ENCODE measurements at places on chromosomes 4 and X.
A peak's percentile ranks its signal among the peaks of the same experiment; 100 is the strongest.

DNA sequence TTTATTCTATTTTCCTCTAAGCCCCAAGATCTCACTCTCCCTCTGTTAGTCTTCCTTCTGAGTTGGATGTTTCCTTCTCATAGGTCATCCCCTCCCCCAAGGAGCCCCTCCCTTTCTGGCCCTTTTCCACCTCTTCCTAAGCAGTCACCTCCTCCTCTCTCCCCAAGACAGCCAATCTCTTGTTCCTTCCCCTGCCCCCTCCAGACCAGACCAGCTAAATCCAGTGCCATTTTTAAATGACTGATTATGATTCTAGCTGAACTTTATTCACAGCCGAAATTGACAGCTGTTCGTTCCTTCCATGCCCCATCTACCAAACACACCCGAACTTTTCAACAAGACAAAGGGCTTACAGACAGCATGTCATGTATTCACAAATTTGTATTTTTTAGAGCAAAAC, 1.9 kb downstream of the SPIN2A start:
- DNase-seq = no peak

DNA sequence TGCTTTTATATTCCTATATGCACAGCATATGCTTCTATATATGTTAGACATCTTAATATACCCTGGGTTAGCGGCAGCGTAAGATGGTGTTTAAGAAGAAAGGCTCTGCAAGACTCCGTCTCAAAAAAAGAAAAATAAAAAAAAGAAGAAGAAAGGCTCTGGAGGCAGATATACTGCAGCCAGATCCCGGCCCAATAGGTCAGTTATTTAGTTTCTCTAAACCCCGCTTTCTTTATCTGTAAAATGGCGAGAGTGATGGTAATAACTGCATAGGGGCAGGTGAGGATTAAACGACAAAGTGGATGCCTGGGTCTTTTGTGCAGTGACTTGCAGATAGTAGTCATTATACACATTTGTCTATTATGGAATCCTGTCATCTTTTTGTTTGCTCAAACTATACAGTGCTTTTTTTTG, 115.2 kb downstream of the NAA11 start:
- no peak for DNase-seq

DNA sequence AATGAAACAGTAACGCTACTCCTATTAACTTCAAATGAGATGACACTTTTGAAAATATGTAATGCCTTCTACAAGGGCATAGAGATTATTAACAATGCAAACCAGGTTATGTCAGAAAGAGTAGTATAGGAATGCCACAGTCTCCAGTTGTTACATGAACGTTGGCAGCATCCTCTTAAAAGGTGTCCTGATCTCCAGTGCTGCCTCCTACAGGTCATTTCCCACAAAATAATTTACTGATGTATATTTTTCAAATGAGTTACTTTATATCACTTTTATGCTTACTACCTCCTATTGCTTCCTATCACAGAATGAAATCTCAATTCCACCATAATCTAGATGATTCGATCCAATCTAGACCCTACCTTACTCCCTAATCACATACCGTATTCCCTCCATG, 195.2 kb upstream of the EPHA5 start:
- DNase-seq = peak; percentile 7

- no peak for DNase-seq
These were observed 32.1 kb downstream of the PIGG start for GRCh38 chr4:531076-531475.

GRCh38 chr4:99853999-99854398, 37.4 kb downstream of the DAPP1 start:
- no peak for DNase-seq

DNA sequence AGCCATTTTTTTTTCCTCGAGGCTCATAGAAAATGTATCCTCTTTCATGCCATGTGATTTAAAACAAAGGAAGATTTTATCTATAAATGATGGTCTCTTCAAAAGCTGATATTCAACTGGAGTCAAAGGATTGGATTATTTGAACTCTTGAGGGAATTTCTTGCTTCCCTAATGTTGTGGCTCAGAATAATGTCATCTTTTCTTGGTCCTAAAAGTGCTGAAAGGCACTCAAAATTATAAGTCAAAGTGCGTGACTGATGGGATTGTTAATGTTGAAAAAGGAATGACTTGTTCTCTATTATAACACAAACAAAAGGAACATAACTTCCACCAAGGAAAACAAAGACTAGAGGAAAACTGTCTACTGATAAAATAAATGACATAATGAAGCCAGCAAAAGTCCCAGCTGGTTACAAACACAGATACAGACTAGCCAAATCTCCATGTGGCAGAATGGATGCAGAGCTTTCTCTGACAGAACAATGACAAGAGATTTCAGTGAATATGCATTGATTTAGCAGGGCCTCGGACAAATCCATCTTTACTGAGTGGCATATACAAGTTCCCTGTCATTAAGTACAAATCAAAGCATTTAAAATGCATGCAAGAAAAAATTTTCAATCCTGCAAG, 552.6 kb downstream of the GBA3 start:
- no peak for DNase-seq

GRCh38 chrX:5458300-5458842, 770.3 kb downstream of the NLGN4X start:
- no peak for DNase-seq

- DNase-seq = no peak
These were observed 46.8 kb upstream of the F9 start for GRCh38 chrX:139483699-139484098.

- DNase-seq = no peak
These were observed 86.6 kb upstream of the IQCM start for GRCh38 chr4:149902242-149902641.

- no peak for DNase-seq
These were observed 112.7 kb downstream of the DHX15 start for GRCh38 chr4:24471486-24472160.

DNA sequence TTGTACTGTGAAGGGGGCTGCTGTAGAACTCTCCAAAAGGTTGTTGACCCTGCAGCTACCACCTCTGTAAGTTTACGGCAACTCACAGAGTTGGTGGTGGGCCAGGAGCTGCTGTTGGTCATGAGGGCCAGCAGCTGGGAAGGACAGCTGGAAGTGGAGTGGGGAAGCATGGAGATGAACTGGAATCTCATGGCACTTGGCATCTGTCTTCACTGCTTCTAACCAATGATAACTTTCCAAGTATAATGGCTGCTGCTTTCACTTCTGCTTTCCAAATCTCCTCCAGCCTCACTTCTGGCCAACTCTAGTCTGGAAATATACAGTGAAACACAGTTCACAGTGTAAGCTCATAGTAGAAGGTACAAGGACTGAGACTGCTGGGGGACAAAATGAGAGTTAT, 126.5 kb upstream of the INTU start:
- DNase-seq = no peak

DNA sequence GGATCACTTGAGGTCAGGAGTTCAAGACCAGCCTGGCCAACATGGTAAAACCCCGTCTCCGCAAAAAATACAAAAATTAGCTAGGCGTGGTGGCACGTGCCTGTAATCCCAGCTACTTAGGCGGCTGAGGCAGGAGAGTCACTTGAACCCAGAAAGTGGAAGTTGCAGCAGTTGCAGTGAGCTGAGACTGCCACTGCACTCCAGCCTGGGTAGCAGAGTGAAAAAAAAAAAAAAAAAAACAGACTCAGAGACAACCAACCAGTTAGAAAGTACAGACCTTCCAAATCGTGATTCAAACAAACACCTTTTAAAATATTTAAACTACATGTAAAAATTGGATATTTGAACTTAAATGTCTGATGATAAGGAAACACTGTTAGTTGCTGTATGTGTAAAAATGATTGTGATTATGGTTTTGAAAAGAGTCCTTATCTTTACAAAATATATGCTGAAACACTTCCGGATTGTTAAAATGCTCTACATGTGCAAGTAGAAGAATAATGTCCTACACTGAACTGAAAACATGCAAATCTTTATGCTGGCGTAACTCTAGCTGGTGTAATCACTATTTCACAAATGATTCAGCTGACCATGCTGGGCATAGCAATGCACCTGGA, 37.8 kb downstream of the SH3KBP1 start:
- no peak for DNase-seq

DNA sequence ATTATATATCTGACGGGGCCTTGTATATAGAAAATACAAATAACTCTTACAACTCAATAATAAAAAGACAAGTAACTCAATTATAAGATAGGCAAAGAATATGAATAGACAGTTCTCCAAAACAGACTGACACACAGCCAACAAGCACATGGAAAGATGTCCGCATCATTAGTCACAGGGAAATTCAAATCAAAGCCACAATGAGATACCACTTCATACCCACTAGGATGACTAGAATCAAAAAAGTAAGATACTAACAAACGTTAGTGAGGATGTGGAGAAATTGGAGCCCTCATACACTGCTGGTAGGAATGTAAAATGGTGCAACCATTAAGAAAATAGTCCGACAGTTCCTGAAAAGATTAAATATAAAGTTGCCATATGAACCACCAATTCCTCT, 115.7 kb downstream of the RCHY1 start:
- DNase-seq = no peak

GRCh38 chrX:40243755-40244515, 146.2 kb upstream of the BCOR start:
- DNase-seq = no peak

DNA sequence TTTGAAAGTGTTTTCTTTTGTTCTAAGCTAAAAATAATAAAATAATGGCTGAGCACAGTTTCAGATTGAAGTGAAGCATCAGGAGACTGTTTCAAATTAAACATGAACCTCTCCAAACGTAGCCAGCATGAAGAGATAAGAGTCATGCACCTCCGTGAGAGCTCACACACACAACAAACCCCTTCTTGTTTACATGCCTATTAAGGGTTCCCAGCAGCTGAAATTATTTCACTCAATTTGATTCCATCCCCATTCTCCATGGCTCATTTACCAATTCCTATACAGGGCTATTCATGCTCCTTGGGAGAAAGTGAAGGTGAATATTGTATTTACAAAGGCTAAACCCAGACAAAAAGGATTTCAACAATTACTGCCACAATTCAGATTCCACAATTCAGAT, 954.1 kb upstream of the INTU start:
- DNase-seq = no peak

DNA sequence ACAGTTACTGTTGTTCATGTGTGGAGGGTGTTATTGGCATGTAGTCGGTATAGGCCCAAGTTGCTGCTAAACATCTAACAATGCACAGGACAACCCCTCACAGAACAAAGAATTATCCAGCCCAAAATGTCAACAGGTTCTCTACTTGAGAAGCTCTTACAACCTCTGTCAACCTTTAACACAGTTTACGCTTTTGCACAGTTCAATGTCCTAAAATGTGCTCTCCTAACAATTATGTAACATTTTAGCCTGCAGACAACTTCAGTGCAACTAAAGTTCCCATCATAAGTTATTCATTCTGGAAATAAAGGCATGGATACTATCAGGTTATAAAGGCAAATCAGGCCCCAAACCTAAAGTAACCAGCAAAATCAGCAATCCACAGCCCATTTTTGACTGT, 66.2 kb downstream of the ASB9 start:
- no peak for DNase-seq

DNA sequence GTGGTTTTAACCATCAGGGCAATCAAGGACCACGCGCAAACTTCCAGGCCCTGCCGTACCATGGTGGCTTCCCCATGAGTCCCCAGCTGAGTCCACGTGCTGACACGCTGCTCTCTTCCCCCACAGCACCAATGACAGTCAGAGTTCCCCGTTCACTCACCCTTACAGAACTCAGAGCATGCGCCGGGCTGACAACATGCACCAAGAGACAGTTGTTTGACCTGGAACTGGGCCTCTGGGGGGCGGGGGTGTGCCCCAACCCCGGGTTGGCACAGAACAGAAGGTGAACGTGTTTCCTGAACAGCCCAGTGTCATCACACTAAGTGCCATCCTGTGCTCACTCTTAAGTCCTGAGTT, 29.4 kb downstream of the IRF2 start:
- DNase-seq = no peak

- DNase-seq = peak; percentile 23
These were observed 168.6 kb downstream of the PPP3CA start for GRCh38 chr4:101178731-101179130.

GRCh38 chrX:44225667-44226066, 117.8 kb downstream of the EFHC2 start:
- DNase-seq = no peak

- DNase-seq = no peak
These were observed 31.0 kb downstream of the SLC10A6 start for GRCh38 chr4:86818211-86818610.

- no peak for DNase-seq
These were observed 21.5 kb downstream of the WDFY3 start for GRCh38 chr4:84944947-84945346.

Data from brain microvascular endothelial cell (primary cell).